Stromal cell of bone marrow (primary cell): ENCODE measurements at places on chromosomes 2 and 18.

- no peak for DNase-seq
Observed at GRCh38 chr2:65357095-65357958, 75.1 kb downstream of the SPRED2 start.

DNA sequence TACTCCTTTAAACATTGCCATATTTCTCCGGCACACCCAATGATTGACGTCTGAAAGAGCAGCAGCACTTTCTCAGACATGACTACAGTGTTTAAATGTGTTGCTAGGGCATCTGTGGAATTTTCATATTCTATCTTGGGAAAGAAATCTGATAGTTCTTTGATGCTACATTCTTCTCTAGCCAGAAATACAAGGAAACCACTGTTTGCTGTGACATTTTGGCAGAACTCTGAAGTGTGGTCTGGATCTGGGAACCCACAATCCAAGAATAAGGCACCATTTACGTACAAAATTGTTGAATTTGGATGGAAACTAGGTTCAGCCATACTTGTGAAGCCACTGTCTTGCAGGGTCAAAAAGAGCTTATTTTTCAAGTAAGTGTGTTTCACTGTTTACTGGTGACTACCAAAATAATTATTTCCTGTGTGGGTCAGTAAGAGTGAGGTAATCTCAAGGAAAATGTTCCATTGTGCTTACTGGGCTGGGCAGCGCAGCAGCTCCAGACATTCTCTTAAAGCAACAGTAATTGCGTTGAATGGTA lies 21.3 kb upstream of the CD28 start:
- peak; percentile 95 for DNase-seq

GRCh38 chr2:105561401-105561800 lies 162.6 kb upstream of the FHL2 start:
- no peak for DNase-seq

GRCh38 chr2:186806591-186806990 lies 42.4 kb downstream of the ZSWIM2 start:
- no peak for DNase-seq

- no peak for DNase-seq
Observed at GRCh38 chr2:28528206-28528605, 32.3 kb downstream of the PLB1 start.

DNA sequence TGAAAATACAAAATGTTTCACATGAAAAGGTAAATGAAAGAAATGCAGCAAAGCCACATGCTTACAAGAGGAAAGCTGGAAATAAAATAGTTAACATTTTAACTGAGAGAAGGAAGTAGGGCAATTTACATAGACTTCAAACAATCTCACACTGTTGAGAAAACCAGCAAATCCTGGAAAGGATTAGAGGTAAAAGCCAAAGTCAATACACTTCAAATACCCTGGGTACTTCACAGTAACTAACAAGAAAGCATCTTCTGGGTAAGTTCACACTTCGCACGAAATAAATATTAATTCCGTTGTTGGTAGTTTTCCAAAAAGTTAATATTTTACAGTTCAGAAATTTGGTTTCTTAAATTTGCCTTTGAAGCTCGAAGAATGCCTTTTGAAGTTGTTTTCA lies 3.5 kb upstream of the ERICH2 start:
- no peak for DNase-seq

DNA sequence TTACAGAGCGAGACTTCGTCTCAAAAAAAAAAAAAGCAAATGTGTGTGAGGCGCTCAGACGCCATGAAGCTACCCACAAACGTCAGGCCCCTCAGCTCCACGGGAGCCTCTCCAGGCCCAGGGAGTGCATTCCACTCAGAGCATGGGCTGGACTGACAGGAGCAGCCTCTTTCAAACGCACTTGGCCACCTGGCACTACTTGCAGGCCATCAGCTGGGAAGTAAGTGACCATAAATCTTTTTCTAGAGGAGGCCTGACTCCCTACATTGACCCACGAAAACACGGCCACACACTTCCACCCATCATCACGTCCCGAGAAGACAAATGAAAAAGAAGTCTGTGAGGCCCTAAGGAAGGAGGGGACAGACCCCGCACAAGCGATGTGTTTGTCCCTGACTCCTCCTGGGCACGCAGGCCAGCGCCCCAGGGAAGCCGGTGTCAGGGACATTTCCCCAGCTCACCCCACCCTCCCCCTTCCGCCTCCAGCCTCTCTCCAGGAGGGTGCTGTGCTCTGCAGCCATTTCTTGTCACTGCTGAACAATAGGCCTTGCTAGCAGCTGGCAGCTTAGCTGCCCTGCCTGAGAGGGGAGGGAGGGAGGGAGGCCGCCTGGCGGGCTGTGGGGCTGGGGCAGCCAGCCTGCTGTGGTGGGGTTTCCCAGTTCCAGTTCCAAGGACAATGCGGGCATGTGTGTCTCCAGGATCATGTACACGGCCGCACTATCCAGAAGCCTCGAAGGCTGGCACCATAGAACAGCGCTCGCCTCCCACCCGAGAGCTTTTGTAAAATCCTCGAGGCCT lies 26.6 kb downstream of the SERTAD2 start:
- no peak for DNase-seq

- peak; percentile 48 for DNase-seq
Observed at GRCh38 chr18:3211236-3211992, 8.4 kb downstream of the MYOM1 start.

- no peak for DNase-seq
Observed at GRCh38 chr2:221264318-221264717, 307.8 kb downstream of the EPHA4 start.

- peak; percentile 37 for DNase-seq
Observed at GRCh38 chr2:216023055-216023648, 9.8 kb upstream of the MREG start.

- no peak for DNase-seq
Observed at GRCh38 chr2:136008205-136008865, 22.9 kb upstream of the DARS1 start.

DNA sequence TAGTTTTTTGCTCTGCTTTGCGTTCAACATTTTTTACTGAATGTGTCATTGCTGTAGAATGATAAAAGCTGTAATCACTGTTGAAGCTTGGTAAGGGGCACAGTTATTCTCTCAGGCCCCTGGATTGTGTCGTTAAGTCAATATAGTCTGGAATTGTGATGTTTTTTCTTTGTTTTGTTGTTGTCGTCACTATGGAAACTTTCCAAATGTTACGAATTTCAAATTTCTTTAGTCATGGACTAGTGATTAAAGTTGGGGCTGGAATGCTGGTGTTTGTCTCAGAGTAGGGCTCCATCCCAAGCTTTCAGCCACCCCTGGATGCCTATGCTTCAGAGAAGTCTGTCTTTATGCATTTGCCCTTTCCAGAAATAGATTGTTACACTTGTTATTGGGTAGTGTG lies 287.2 kb downstream of the CDH19 start:
- DNase-seq, result no peak

- DNase-seq, result no peak
Observed at GRCh38 chr18:57859314-57859713, 56.2 kb upstream of the ATP8B1 start.

GRCh38 chr2:10524851-10525572 lies 76.9 kb upstream of the ODC1 start:
- DNase-seq, result no peak

DNA sequence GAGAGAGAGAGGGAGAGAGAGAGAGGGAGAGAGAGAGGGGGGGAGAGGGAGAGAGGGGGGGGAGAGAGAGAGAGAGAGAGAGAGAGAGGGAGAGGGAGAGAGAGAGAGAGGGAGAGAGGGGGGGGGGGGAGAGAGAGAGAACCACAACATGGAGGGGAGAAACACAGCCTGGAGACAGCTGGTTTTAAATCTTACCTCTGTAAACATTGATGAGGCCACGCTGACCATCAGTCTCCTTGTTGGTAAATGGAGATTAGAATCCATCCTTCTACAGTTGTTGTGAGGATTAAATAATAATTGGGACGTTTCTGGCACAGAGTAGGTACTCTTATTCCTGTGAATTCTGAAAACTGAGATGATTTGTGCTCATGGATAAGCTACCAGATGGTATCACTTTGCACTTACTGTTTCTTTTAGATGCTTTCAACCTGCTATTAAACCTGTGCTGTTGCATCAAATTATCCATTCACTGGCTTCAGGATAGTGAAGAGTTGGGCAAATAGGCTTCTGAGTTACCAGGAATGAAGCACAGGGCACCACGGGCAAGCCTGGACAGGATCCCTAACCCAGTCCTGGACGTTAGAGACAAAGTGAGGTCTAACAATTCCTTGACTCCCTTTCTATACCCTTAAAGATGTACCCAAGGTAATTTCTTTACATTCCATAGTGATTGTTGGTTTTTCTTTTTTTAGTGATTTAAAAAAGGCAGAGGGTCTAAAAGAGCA lies 318.1 kb downstream of the ZNF521 start:
- DNase-seq, result no peak

DNA sequence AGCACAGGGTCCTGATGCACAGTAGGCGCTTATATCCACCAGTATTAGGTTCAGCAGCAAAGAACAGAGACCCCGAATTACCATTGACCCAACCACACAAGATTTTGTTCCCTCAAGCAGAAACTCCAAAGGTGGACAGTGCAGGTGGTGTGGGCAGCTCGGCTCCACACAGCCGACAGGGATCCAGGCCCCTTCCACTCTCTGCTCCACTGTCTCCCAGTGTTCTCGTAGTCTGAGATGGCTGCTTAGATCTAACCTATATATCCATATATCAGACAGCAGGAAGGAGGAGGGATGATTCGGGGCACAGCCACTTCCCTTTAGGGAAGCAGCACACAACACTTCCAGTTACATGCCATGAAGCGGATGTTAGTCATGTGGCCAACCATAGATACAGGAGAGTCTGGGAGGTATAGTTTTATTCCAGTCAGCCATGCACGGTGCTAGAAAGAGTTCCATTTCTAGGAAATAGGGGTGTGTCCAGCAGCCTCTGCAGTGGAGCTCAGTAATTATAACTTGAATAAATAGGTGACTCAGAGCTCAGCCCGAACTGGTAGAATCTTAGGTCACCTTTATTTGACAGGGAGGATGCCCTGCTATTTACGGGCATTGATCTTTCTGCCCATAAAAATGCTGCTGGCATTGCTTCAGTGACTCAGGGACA lies 158.9 kb downstream of the TWIST2 start:
- DNase-seq, result no peak

GRCh38 chr2:153770359-153770991 lies 101.2 kb upstream of the GALNT13 start:
- no peak for DNase-seq

DNA sequence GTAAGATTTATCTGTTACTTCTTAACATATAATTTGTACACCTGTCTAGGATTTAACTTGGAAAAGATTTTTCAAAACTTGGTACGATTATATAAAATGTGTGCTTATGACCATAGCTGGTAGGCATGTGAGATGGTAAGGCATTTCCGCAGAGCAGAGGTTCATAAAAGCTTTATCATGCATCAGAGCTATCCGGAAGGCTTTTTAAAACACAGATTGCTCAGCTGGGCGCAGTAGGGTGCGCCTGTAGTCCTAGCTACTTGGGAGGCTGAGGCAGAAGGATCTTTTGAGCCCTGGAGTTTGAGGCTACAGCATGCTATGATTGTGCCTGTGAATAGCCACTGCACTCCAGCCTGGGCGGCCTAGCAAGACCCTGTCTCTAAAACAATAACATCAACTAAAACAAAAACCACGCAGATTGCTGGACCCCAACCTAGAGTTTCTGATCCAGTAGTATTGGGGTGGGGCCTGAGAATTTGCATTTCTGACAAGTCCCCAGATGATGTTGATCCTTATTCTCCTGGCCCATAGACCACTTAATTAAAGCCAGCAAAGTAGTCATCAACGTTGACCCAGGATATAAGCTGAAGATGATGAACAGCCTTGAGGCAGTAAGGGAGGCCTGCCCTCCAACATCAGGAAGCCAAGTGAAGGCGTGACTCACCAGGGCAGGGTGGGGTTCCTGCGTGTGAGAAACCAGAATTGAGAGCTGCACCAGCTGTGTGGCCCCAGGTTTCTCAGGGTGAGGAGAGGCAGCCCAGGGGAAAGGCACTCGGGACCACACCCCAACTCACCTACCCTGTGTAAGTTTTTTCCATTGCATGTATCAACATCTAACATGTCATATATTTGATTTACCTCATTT lies 21.6 kb upstream of the SLC20A1 start:
- no peak for DNase-seq

GRCh38 chr2:3505771-3506170 lies 13.6 kb downstream of the ADI1 start:
- no peak for DNase-seq
